ENCODE measurements at places on chromosomes 7 and 10.

DNA sequence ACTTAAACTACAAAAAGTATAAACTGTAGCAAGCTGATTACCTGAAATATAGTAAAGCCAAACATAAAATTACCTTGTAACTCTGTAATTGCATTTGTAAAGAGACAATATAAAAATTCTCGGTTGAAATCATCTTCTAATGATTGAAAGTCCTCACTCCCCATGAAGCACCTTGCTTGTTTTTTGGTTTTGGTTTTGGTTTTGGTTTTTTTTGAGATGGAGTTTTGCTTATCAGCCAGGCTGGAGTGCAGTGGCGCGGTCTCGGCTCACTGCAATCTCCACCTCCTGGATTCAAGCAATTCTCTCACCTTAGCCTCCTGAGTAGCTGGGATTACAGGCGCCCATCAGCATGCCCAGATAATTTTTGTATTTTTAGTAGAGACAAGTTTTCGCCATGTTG, 33.9 kb upstream of the GPR37 start:
- DNase-seq = no peak

DNA sequence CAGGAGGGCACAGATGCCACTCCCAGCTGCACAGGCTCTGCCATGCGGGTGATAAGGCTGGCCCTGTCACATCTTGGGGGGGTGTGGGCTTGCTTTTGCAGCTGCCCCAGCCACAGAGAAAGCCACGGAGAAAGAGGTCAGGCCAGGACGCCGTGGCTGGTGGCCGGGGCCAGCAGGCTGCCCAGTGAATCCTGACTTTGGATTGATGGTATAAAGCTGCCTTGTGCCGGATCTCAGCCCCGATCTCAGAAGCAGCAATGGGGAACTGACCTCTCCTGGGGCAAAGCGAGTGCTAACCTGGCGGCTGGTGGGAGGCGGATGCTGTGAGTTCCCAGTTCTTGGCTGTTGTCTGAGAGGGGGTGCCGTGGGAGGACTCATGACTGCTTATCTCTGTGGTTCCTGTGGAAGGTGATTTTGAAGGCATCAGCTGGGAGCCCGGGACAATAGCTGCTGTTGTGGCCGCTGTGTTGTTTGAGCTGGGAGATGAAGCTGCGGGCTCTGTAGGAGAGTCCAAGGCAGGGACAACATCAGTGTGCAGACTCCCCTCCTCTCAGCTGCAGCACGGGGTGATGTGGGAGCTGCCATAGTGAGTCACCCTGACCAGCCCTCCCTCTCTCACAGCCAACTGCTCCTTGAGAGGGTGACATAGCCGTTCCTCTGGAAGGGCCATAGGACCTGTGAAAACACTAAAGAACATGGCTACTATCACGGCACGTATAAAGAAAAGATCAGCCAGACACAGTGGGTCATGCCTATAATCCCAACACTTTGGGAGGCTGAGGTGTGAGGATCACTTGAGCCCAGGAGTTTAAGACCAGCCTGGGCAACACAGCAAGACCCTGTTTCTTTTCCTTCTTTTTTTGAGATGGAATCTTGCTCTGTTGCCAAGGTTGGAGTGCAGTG, 17.0 kb downstream of the IL15RA start:
- peak; percentile 49 for DNase-seq

GRCh38 chr7:66118603-66119002, 4.0 kb downstream of the CRCP start:
- DNase-seq = no peak

- DNase-seq = no peak
Observed at GRCh38 chr7:109950256-109950655, 1140.7 kb upstream of the LRRN3 start.

GRCh38 chr7:132997505-132997904, 84.4 kb downstream of the CHCHD3 start:
- DNase-seq = no peak

GRCh38 chr10:33735464-33735923, 401.0 kb upstream of the NRP1 start:
- peak; percentile 7 for DNase-seq

DNA sequence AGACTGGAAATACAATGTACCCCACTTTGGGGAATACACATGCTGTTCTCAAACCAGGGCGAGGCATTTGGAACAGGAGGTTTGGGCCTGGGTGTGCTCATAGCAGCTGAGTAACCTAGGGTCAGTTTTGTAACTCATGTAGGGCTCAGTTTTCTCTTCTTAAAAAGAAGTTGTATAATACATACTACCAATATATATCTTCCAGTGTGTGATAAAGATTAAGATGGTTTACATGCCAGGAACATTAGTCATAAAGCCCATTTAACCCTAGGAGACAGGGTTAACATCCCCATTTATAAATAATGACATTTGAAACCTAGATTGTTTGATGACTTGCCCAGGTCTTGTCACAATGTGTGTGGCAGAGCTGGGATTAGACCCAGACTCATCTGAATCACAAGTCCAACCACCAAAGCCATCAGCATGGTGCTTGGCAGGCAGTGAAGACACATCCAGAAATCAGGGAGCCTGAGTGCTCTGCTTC, 6.0 kb downstream of the AKR1B10 start:
- DNase-seq = no peak

DNA sequence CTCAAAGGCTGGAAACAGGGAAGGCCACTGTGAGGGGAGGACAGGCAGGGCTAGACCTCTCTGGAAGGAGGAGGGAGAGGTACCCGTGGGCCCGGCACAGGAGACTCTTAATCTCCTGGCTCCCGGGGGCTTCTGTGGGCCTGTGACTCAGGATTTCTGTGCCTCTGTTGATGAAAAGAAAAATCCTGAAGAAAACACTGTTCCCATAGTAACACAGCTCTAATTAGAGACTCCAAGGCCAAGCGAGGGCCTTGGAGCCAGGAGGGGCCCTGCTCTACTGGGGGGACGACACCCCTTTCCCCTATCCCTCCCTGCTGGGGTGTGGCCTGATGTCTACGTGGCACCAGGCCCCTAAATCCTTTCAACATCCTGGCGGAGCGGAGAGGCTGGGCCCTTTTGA, 174.1 kb upstream of the TNRC18 start:
- DNase-seq = peak; percentile 52

- peak; percentile 84 for DNase-seq
Observed at GRCh38 chr7:519484-520390, at the start of gene PDGFA. Gene PDGFA, minus strand, starts transcription at chr7:519846. Its CDS starts 845 bp downstream, at chr7:519001.
